ENCODE measurements at places on chromosomes 11 and 22.

DNA sequence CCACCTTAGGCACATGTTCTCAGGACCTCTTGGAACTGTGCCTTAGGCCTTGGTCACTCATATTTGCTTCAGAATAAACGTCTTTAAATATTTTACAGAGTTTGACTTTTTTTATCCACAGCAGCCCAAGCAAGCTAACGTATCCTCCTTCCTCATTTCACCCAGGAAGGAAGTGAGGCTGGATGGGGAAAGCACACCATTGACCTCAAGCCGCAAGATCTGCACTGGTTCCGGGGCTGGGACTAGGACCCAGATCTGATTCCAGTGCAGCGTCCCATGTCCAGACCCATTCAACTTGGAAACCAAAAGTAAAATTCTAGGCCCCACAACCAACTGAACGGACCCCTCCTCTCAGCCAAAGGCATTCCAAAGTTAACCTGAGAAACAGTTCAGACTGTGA lies 2.4 kb upstream of the LGALS12 start:
- no peak for DNase-seq

DNA sequence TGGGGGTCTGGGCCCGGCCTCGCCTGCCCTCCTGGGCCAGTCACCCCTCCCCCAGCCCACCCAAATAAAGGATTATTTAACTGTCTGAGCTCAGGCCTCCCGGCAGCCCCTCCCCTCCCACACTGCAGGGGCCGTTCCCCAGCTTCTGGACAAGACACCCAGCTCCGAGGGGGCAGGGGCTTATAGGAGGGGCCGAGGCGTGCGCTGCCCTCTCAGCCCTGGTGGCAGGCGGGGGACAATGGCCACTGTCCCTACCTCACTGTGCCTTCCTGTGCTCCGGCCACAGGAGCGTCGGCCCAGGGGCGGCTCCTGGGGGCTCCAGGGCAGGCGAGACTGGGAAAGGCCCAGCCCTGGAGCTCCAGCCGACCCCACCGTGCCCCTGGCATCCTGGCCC lies 2.2 kb upstream of the SELENOO start:
- DNase-seq = no peak

- DNase-seq = no peak
Observed at GRCh38 chr11:4140067-4140636, 45.6 kb downstream of the RRM1 start.

DNA sequence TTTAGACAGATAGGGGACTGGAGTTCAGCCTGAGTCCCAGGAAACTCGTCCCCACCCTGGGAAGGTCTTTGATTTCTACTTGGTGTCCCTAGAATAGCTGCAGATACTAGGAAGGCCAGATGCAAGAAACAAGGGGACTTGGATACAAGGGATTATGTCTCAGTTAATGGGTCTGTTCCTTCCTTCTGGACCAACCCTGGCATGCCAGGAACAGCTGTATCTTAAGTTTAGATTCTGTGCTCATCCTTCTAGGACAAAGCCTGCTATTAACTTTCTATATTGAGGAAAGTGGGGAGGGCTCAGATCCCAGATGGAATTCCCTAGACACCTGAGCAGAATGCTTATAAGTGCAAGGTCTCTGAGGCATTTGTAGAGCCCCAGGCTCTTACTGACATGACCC lies 3.9 kb upstream of the OR52M1 start:
- no peak for DNase-seq

DNA sequence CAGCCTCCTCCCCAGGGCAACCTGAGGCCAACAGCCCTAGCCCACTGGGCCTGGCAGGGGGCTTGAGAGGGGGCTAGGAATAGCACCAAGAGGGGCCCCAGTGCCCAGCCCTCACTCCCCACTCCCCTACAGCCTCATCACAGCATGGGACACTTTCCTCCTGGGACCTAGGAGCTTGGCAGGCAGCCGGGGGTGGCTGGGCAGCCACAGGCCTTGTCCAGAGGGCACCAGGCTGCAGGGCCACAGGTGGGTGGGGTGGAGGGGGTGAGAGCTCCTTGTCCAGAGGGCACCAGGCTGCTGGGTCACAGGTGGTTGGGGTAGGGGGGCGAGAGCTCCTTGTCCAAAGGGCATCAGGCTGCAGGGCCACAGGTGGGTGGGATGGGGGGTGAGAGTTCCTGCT lies 61.8 kb downstream of the WNT7B start:
- no peak for DNase-seq

DNA sequence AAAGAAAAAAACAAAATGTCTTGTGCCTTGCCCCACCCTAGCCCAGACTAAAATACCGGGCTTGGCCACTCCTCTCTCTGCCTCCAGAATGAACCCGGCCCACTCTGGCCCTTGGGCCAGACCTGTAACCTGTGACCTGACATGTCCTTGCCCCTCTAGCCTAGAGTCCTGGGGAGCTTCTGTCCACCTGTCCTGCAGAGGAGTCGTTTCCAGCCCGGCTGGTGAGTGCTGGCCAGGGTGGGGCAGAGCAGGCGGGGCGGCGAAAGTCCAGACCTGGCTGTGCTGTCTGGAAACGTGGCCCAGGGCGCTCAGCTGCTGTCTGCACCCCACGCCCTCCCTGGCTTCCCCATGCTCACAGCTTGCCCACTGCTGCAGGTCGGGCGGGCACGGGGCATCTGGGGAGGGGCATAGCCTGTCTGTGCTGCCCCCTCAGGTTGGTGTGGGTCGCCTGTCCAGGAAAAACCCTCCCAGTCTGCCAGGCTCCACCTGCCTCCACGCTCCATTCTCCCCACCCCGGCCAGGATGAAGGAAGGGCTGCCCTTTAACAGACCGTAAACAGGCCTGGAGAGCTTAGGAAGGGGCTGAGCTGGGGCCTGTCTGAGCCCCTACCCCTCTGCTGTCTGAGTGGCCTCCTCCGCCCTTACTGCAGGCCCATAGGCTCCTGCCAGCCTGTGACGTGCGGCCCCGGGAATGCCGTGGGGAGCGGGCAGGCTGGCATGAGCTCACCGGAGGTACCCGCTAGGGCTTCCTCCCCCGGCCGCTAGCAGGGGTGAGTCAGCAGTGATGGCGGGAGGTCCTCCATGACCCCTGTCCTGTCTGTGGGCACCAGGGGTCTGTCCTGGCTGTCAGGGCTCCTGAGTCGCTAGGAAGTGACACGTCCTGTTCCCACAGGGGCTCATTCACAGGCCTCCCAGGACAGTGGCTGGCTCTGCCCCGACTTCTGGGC lies 1.9 kb downstream of the CD151 start:
- no peak for DNase-seq

DNA sequence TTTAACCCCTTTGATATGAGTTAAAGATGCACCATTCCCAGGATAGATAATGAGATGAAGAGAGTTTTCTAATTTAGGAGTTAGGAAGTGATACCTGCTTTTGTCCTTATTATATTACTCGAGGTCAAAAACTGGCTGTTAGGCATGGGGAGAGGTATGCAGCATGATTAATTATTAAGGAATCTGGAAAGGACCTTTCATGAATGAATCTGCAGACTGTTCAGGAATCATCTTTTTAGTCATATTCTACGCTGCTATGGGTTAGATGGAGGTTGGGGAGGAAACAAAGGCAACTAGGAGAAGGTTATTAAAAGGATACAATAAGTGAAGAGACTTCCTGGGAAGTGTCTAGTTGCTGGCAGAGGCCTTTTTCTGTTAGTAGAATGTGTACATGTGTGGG lies 492.4 kb upstream of the CCDC90B start:
- DNase-seq = no peak

DNA sequence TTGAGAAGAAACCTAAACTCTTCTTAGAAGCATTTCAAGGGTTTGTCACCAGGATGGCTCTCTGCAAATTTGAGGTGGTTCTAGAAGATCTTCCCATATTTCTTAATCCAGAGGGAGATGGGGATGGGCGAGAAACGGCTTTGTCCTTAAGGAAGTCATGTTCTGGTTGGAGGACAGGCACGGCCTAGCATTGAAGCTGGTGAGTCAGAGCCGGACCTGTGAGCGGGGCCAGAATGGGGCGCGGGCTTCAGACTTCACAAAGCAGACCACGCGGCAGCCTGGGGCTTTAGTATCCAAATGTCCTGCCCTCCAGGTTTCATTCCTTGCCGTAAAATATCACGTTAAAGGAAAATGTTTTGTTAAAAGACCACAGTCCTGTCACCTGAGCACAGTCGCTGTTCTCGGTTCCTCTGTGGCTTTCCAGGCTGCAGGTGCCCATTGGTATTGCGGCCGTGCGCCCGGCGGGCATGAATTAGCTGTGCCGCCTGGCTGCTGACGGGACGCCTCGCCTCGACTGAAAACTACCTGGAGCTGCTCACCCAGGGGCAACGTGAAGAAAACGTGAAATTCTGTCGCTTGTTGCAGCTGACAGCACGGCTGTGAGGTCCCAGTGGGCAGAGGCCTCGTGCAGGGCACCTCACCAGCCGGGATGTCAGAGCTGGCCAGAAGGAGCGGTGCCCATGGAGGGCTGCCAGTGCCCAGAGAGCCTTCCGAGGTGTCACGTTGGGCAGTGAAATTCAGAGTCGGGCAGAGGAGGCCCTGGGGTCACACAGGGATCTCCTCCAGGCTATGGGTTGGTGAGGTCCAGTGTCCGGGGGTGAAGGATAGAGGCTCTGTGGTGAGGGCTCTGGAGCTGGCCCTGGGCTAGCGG lies 59.0 kb downstream of the LRP5 start:
- no peak for DNase-seq

GRCh38 chr11:31651208-31651607 lies 141.6 kb downstream of the ELP4 start:
- no peak for DNase-seq

- DNase-seq = no peak
Observed at GRCh38 chr11:76267556-76267955, 61.3 kb upstream of the WNT11 start.

DNA sequence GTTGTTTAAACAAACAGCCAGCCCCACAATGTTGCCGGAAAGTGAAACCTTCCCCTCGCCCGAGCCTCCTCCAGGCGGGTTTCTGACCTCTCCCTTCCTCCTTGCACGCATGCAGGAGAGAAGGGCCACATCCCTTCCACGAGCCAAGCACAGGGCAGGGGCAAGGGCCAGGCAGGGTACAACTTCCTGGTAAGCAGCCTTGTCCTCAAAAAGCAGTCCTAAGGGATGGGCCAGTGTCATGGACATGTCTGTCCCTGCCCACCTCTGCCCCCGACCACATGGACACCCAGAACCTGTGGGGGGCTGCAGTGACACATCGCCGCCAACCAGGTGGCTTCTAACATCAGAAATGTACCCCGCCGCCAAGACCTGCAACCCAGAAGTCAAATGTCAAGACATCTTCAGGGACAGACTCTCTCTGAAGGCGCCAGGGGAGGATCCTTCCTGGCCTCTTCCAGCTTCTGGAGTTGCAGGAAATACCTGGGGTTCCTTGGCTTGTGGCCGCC lies 145.3 kb downstream of the CRYBB2 start:
- no peak for DNase-seq

DNA sequence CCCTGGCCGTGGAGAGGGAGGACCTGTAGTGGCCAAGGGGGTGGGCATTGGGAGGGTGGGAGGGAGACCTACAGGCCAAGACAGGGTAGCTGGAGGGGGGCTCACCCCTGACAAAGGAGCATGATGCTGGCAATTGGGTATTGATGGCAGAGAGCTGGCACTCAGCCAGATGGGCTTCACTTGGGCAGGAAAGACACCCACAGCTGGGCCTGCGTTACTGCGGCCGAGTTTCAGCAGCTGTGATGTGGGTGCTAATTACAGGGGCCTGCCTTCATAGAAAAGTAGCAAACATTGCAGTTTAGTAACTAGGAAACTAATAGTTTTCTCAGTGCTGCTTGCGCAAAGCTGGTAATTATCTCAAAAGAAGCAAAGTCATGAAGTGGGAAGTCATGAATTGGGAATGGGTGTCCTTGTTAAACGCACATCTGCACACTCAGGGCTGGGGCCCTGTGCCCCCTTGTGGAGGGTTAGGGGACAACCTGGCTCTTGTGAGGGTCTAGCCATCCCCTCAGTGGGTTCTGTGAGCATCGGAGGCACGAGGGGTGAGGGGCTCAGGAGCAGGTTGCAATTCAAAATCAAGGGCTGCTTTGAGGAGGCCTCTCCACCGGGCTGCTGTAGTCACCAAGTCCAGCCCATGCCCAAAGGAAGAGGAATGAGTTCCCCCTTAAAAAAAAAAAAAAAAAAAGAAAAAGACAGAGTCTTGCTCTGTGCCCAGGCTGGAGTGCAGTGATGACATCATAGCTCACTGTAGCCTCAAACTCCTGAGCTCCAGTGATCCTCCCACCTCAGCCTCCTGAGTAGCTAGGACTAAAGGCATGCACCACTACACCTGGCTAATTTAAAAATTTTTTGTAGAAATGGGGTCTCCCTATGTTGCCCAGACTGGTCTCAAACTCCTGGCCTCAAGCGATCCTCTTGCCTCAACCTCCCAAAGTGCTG lies 24.4 kb upstream of the TXNRD2 start:
- DNase-seq = no peak

DNA sequence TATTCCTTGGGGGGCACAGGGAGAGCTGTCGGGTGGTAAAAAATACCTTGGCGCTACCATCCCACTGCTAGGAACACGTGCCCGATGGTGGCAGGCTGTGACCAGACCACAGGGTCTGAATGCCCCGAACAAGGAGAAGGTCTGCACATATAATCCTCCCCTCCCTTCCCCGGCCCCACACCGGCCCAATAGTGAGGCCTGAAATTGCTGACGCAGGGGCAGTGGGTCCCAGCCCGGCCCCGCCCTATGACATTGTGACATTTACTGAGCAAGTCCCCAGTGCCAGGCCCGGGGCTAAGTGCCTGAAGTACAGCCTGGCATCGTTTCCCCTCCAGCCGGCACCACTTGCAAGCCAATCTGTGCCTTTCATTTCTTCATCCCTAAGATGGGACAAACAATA lies 19.5 kb downstream of the MN1 start:
- no peak for DNase-seq

GRCh38 chr11:9972989-9973388 lies 309.1 kb downstream of the SWAP70 start:
- no peak for DNase-seq

- DNase-seq = no peak
Observed at GRCh38 chr11:11261629-11262028, 91.4 kb downstream of the CSNK2A3 start.

DNA sequence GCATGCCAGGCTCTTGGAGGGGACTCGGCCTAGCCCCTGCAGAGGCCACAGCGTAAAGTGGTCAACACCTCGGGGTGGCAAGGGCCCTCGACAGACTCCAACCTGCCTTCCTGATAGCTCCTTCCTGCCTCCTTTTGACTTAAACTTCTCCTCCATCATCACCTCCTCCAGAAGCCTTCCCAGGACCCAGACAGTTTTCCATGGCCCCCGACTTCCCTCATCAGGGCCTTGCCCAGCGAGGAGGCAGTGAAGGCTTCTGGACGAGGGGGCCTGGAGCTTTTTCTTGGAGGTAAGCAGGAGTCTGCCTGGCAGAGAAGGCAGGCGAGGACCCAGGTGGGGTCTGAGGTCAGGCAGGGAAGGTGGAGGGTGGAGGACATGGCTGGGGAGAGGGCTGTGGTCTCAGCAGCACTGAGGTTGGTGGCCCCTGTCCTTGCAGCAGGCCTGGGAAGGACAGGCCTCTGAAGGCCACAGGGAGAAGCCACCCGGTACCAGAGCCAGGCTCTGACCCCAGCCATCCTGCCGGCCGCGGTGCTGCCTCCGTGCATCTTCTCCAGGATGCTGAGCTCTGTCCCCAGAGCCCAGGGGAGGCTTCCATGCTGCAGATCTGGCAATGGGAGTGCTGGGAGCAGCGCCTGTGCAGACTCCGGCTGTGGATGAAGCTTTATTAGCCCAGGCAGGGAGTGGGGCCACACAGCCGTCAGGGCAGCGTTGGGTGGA lies 81.4 kb downstream of the WNT7B start:
- DNase-seq = no peak

Data from C1 segment of cervical spinal cord (tissue), 14 donors.